GOT3 (cell line): ENCODE measurements at places on chromosomes 4 and X.

- no peak for DNase-seq
Observed at GRCh38 chrX:132088864-132089263, 39.0 kb downstream of the FRMD7 start.

- no peak for DNase-seq
Observed at GRCh38 chr4:12987284-12987683, 496.9 kb downstream of the RAB28 start.

DNA sequence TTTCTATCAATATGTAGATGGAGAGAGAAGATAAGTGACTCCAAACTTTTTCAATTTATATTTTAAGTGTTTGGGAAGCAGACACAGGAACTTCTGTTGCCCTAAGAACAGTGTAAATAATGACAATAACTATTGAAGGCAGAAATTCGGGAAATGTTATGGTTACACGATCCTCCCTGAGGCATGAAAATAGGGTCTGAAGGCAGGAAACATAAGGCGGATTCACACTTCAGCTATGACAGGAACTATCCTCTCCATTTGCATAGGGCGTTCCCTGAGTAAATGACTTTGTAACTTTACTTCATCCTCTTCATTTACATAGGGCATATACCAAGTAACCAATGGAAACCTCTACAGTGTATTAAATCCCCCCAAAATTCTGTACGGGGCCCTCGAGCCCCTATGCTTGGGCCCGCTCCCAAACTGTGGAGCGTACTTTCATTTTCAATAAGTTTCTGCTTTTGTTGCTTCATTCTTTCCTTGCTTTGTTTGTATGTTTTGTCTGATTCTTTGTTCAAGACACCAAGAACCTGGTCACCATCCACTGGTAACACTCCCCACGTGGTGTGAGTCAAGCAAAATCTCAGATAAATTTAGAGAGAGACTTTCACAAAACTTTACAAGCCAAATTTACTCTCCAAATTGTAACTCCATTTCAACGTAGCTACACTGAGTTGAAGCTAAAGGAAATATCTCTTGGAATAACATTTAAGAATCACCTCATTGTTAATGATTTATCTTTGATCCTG is 2504.3 kb downstream of the ARAP2 start:
- DNase-seq = no peak

DNA sequence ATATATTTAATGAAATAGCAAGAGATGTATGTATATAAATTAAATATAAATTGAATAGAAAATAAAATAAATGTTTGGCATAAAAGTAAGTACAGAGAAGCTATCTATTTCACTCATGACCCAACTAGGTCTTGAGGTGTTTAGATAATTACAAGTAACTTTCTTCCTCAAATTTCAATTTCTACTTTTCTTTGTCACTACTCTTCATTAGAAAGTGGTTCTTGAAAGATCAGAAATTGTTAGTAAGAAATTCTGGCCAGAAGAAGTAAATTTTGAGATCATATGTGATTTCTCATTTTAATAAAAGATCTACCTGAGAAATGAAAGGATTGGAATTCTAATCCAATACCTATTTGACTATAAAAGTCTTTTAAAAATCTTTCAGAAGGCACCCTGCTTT is 126.9 kb downstream of the BTC start:
- no peak for DNase-seq

- DNase-seq = no peak
Observed at GRCh38 chr4:147707892-147708672, 23.8 kb upstream of the ARHGAP10 start.
